ENCODE measurements at places on chromosomes 1 and 21.

- no peak for DNase-seq
Observed at GRCh38 chr21:43574741-43575472, 84.4 kb downstream of the HSF2BP start.

DNA sequence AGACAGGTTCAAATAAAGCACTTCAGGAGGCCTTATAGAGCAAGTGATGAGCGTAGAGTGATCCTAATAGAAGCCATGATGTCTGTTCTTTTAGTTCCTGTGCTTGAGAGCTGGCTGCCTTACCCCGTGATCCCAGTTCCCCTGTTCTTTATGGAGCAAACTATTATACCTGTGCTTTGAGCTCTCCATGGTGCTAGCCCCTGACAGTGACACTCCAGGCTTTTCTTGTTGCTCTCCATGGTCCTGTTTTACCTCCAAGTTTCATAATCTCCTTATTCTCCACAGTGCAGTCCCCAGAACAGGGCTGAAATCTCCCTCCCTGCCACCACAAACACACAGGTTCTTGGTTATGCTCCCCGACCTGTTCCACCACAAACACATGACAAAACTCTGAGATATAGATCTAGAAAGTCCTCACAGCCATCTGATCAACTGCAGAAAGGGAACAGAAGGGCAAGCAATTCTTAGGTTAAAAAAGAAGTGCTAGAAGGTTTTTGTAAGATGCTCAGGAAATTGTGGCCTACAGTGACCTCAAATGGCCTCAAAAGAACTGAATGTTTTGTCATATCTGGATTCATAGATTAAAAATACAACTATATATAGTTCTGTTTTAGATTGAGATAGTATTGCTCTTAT lies 6.0 kb downstream of the CADM3 start:
- peak; percentile 83 for DNase-seq

DNA sequence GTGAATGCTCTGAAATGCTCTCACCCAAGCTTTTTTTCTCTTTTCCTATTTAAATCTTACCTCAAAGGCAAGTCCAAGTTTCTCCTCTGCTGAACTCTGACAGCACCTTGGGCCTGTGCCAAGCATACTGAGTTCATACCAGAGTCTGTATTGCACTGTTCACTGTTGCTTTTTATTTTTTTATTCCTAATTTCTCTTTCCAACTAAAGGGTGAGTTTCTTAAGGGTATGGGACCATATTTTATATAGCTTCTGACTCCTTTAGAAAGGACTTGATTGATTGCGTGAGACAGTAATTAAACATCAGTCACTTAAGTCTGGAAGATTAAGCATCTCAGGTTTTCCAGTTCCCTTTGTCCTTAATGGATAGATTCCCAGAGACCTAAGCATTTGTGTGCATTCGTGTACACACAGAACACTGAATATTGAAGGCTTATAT lies 69.9 kb downstream of the CACHD1 start:
- peak; percentile 6 for DNase-seq

- peak; percentile 67 for DNase-seq
Observed at GRCh38 chr1:199551967-199552565, 475.4 kb upstream of the NR5A2 start.

DNA sequence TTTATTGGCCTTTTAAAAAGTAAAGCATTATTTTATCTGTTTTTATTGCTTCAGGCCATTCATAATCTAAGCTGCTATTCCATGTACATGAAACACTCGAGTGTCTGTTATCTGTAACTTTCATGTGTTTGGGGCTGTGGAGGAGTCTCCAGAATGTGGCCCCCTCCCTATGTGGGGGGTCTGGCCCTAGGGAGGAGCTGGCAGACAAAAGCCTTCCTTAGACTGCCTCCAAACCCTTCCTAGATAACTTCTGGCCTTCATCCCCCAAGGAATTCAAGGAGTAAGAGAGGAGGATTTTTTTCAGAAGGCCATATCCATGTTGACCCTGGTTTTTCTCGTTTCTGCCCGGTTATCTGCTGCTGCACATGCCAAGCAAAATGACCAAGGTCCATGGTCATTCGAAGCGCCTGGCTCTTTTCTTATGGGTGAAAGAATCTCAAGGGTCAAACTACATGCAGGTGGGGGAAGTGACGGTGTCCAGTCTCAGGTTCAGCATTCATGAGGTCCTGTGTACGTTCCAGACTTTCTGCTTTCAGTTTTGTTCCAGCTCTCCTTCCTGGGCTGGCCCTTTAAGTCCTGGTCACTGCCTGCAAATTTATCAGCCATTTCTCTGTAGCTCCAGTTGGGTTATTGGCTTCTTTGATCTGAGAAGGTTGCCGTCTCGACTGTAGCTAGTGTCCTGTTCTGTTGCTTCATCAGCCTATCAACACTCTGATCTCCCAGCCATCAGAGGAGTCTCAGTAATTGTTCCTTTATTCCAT lies 8.3 kb downstream of the TENT5C start:
- DNase-seq = peak; percentile 70

GRCh38 chr1:229080361-229080760 lies 190.6 kb upstream of the RAB4A start:
- DNase-seq = no peak

- no peak for DNase-seq
Observed at GRCh38 chr1:231272173-231272572, 31.2 kb downstream of the GNPAT start.

- DNase-seq = no peak
Observed at GRCh38 chr1:221779771-221780170, 37.9 kb upstream of the DUSP10 start.

GRCh38 chr21:28761674-28762356 lies 230.9 kb downstream of the LTN1 start:
- no peak for DNase-seq

GRCh38 chr1:56194701-56195300 lies 384.6 kb downstream of the PLPP3 start:
- DNase-seq = no peak

DNA sequence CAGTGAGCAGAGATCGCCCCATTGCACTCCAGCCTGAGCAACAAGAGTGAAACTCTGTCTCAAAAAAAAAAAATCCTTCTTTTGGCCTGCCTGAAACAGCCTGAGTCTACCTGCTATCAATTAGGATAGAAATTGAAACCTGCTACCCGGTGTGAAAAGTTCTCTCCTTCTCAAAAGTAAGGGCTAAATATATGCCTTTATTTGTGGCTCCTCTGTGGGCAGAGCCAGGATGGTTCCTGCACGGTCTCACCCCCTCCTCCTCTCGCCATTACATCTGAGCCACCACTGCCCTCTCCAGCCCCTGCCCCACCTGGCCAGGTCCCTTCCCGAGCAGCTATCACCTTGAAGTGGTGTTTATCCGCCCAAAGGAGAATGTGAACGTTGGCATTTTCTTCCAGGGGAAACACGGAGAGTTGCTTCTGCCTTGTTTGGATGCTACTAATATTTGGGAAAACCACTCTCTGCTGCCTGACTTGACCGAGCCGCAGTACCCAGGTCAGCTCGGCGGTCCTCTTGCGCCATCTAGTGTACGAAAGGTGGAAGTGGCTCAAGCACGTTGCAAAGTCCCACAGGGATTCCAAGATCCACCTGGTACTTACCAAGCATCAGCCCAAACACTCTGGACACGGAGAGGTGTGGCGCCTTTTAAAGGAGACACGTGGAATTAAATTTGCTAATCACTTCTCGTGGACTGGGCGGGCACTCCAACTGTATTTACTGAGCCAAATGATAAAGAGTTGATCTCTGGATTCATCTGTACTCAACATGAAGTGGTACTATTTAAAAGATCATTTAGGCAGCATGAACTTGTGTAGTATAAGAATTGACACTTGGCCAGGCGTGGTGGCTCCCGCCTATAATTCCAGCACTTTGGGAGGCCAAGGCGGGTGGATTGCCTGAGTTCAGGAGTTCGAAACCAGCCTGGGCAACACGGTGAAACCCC lies 31.9 kb downstream of the SETD4 start:
- peak; percentile 85 for DNase-seq

GRCh38 chr1:121444096-121444495 lies 259.3 kb downstream of the SRGAP2C start:
- DNase-seq = no peak

GRCh38 chr1:211870156-211870555 lies 39.6 kb upstream of the LPGAT1 start:
- DNase-seq = no peak

DNA sequence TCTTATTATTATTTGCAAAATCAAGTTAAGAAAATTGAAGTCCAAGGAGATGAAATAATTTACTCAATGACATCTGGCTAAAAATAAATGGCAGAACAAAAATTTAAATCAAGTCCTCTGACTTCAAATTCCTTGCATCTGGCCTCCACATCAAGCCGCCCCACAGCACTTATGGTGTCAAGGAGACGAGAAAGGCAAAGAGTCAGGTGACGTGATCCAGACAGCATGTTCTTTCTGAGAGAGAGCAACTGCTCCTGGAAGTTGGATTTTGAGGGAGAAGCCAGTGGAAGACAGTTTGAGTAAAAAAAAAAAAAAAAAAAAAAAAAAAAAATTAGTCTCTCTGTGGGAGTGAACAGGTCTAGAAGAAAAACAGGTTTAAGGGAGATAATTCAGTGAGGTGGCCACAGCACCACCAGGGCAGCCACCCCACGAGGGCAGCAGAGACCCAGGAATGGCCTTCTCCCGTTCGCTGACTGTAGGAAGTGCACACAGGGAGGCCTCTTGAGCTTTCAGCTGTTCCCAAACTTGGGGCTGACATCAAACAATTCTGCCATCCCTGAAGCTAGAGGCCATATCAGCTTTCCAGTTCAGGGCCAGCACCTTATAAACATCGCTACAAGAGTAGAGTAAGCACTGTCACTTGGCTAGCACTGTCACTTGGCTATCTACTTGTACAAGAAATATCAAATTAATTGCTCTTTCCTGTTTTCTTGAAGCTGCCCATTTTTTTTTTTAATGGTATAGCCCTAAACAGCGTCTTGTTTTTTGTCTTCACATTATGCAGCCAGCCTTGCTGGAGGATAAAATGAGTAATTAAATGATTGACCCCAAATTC lies 7.8 kb downstream of the C1orf162 start:
- peak; percentile 64 for DNase-seq

DNA sequence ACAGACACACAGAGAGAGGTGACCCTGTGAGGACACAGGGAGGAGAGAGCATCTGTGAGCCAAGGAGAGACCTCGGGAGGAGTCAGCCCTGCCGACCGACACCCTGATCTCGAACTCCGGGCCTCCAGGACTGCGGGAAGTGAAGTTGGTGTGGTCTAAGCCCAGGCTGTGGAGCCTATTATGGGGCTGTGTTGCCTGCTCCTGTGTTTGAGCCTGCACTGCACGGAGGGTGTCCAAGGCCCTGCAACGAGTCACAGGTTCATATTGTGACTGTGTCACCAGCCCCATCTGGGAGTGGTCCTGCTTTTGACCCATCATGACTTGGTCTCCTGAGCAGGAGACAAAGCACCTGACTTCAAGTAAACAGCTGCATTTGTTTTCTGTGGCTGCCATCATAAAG lies 186.0 kb upstream of the AJAP1 start:
- DNase-seq = no peak

DNA sequence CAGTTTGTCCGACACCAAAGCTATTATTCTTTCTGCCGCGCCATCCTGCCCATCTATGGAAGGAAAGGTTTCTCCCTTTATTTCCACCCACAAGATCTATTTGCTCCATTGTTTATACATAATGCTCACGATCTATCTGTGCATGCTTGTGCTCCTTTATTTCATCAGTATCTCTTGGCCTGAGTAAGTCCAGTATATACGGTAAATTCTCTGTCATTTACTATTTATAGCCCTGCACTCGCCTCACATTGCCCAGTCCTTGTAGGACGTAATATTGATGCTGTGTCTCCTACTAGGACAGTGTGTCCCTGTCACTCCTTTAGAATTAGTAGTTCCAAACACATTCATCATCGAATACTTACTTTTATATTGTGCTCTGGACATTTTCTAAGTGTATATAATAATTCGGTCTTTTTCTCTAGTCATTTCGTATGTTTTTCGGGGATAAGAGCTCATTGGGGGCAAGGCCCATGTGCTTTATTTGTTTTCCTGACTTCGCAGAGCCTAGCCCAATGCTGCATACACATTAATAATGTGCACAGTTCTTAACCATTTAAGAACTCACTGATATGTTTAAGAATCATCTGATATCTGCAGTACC lies 3.1 kb upstream of the NID1 start:
- no peak for DNase-seq
